Activated T-cell treated with anti-CD3 and anti-CD28 coated beads, Interleukin-2, amount 50 U/mL, for 4 hours (primary cell): ENCODE measurements at places on chromosomes 5 and 9. TPM values are rescaled to one million over a fixed set of nuclear protein-coding genes. Genes with fewer than 3 reads are reported as not detected.

Gene FNIP1
- total RNA-seq, result 13.8 TPM

Gene LOX
- total RNA-seq, result 0.27 TPM

Gene HRCT1
- not detected for total RNA-seq

Gene SPINK6
- not detected for total RNA-seq

Gene PCDHA5
- total RNA-seq, result not detected

Gene RGMB
- 2.5 TPM for total RNA-seq

Gene OR1L8
- not detected for total RNA-seq

Gene TMEM215
- total RNA-seq, result not detected

Gene SPATA9
- not detected for total RNA-seq

Gene PRR16
- not detected for total RNA-seq

Gene ESM1
- total RNA-seq, result 0.18 TPM

Gene PRR7
- 11.7 TPM for total RNA-seq

Gene INSYN2B
- not detected for total RNA-seq

Gene SOX30
- not detected for total RNA-seq

Gene SGCD
- total RNA-seq, result not detected

Gene ECSCR
- 2.9 TPM for total RNA-seq

Gene MRPL36
- 72.8 TPM for total RNA-seq

Gene EXD3
- 2.5 TPM for total RNA-seq

Gene SPAAR
- total RNA-seq, result not detected

Gene NXNL2
- not detected for total RNA-seq

Gene PCDHGA2
- total RNA-seq, result not detected

Gene PRUNE2
- 0.08 TPM for total RNA-seq

Gene PDCD1LG2
- 0.11 TPM for total RNA-seq

Gene DIPK1B
- total RNA-seq, result 0.18 TPM
